Astrocyte of the cerebellum (primary cell): ENCODE measurements at places on chromosomes 5 and 9.

GRCh38 chr5:144048259-144048856, 122.1 kb downstream of the YIPF5 start:
- no peak for DNase-seq

DNA sequence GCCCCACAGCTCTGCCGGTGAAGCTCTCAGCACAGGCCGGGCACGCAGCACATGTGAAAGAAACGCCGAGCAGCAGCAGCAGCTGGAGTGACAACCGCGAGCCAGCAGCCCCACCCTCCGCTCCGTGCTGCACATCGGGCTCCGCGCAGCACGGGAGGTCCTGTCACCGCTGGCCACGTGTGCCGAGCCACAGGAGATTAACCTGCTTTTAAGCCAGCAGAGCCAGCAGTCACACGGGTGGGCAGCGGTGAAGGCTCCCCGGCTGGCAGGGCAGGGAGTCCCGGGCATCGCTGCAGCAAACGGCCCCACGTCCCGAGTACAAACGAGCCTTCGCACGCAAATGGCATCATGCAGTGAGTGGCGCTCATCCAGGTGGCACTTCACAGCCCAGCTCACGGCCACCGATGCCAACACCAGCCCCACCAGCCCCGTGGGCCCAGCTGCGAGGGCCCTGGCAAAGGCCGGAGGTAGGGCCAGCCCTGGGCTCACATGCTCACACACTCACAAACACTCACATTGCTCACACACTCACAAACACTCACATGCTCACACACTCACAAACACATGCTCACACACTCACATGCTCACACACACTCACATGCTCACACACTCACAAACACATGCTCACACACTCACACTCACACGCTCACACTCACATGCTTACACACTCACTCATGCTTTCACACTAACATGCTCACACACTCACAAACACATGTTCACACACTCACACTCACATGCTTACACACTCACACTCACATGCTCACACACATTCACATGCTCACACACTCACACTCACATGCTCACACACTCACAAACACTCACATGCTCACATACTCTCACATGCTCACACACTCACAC, 11.1 kb downstream of the CCDC187 start:
- no peak for DNase-seq

GRCh38 chr9:4417578-4418325, 72.5 kb upstream of the SLC1A1 start:
- no peak for DNase-seq

DNA sequence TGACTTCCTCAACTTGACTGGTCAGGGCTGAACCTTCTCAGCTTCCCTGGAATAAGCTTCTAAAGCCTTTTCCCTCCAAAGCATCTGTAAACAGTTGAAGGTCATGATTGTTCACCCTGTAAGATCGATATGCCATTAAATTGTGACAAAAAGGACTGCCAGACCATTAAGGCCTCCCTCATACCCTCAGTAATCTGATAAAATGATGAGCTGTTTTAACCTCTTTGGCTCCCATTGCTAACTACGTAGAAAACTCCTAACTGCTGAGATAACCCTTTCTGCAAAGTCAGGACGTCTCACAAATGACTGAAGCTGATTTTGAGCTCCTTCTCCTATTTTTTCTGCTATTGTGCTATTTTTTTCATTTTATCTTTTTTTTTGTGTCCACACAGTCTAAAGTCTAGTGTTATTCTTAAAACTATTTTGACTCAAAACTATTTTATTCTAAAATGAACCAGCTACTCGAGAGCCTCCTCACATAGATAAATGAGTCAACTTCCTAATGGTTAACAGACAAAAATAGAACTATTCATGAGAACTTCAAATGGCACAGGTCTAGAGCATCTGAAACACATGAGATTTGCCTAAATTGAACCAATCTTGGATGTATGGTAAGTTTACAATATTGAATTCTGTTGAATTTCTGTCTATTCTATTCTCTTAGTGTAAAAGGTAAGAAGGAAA, 395.6 kb upstream of the TLE4 start:
- no peak for DNase-seq

GRCh38 chr5:114018186-114018585, 343.7 kb upstream of the KCNN2 start:
- no peak for DNase-seq

- no peak for DNase-seq
These were observed 1366.4 kb upstream of the NUDT12 start for GRCh38 chr5:104928906-104929520.
